Mesenteric fat pad (tissue), 1 donor: ENCODE measurements at places on chromosomes 16 and 17. TPM values are rescaled to one million over a fixed set of nuclear protein-coding genes. Genes with fewer than 3 reads are reported as not detected.

- DNase-seq: no peak
Measured at GRCh38 chr16:24730914-24731313, 1.5 kb downstream of the TNRC6A start.

- DNase-seq: no peak
Measured at GRCh38 chr16:7090628-7091115, 242.0 kb upstream of the RBFOX1 start.

SECTM1 gene
- 14.6 TPM for total RNA-seq

DNA sequence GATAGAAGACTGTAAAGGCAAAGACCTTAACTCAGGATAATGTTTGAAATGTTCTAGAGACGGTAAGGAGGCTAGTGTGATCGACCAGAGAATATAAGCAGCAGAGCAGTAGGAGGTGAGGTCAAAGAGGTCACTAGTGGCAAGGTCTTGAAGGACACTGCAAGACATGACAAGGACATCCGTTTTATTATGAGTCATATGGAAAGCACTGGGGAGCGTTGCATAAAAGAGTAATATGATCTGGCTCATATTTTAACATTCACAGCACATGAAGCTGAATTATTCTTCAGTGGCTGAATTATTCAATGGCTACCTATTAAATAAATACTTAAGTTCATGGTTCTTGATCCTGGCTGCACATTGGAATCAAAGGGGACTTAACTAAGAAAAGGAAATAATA lies 123.7 kb downstream of the SOX9 start:
- DNase-seq: no peak

DNA sequence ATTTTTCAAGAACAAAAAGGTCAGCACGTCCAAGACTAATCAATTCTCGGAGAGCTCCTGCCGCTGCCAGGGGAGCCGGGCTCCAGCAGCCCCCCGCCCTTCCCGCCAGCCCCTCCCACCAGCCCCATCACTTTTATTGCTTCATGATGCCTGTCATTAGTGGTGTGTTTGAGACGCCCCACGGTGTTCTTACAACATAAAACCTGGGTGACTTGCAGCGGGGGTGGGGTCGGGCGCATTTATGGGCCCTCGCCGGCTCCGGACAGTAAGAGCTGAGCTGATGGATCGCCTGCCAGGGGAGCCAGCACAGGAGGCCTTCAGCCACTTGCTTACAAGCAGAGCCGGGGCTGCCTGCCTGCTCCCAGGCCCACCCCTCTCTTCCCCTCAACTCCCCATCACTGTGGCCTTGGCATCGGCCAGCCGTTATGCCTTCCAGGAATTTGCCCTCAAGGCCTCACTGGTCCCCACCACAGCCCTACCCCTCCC lies 82.9 kb upstream of the CBX4 start:
- no peak for DNase-seq

GRCh38 chr16:27598220-27598619 lies 48.3 kb downstream of the KATNIP start:
- no peak for DNase-seq
